ENCODE measurements at places on chromosomes 1 and 21. TPM values are rescaled to one million over a fixed set of nuclear protein-coding genes. Genes with fewer than 3 reads are reported as not detected.

DNA sequence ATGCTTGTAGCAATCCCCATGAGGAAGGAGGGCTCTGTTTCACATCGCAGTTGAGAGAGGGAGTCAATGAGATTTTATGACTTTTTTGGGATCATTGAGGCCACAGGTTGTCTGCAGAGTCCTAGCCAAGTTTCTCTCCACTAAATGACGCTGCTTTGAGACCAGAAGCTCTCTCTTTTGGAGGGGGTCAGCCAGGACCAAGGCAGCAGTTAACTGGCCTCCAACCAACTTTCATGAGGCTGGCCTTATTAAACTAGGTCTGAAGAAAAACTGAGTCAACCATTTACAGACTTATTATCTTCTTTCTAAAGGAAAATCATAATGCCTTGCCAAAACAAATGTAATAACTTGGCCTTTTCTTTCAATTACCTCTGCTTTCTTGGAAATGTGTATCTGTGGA is 8.6 kb downstream of the WLS start:
- DNase-seq, result no peak

Gene CYP4A22
- total RNA-seq, result 1.0 TPM

DNA sequence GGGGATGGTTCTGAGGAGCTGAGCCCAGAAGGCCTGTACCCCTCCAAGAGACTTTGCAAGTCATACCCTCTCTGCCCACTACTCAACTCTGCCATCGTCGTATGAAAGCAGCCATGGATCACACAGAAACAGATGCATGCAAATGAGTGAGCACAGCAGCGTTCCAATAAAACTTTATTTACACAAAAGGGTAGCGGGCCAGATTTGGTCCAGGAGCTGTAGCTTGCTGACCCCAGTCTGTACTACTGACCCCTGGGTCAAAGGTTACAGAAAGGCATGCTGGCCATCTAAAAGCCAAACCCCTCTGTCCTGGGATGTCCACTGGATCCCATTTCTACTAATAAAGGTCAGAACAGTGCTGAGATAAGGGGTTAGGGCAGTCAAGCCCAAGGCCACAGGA is 8.8 kb upstream of the AGTRAP start:
- DNase-seq, result no peak

DNA sequence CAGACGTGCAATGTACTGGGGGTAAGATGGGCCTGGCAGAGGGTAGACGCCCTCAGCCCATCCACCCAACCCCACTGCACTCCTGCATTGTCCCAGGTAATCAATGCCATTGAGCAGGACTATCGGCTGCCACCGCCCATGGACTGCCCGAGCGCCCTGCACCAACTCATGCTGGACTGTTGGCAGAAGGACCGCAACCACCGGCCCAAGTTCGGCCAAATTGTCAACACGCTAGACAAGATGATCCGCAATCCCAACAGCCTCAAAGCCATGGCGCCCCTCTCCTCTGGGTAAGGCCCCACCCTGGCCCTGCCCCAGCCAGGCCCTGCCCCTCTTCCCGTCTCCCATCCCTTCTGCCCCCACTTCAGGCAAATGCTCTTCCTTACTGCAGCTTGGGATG is 62.4 kb downstream of the LACTBL1 start:
- DNase-seq, result no peak

- DNase-seq, result no peak
Measured at GRCh38 chr21:34704119-34704518, 35.3 kb downstream of the CLIC6 start.

DNA sequence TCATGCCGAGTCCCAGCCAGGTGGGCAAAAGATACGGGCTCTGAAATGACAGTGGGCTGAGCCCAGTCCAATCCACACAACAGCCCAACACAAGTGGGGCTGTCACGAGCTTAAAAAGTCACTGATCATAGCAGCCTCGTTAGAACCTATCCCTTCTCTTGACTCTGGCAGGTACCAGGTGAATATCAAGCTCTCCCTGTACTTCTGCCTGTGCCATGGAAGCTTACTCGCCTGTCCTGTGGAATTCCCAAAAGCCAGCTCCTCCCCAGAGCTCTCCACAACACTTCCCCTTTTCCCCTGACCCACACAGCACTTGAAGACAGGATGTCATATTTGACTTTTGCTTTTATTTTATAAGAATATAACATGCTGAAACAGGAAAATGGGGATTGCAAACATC is 5.9 kb downstream of the RGS16 start:
- no peak for DNase-seq

Gene BATF3
- 48.9 TPM for total RNA-seq

Gene RAB42
- total RNA-seq, result 3.4 TPM

Gene PKP1
- 9.6 TPM for total RNA-seq

DNA sequence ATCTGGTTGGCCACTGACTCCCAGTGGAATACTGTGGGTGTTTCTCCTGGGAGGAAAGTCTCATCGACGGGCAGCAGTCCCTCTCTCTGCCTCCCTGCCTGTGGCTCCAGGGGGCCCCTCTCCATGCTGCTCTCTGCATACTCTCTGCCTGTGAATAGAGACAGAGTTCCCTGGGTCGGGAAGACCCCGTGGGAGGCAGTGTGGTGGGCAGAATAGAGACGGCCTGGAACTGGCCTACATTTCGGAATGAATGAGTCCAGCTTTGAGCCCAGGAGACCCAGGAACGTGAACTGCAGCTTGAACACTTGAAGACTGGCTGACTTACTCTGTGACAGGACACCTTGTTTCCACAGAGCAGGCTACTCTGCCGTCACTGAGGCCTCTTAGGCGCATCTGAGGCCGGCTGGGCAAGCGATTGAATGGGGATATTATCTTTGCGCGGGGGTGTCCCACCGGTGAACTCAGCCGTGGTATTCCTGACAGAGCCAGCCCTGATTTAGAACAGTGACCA is 64.0 kb downstream of the KIF21B start:
- DNase-seq, result no peak

DNA sequence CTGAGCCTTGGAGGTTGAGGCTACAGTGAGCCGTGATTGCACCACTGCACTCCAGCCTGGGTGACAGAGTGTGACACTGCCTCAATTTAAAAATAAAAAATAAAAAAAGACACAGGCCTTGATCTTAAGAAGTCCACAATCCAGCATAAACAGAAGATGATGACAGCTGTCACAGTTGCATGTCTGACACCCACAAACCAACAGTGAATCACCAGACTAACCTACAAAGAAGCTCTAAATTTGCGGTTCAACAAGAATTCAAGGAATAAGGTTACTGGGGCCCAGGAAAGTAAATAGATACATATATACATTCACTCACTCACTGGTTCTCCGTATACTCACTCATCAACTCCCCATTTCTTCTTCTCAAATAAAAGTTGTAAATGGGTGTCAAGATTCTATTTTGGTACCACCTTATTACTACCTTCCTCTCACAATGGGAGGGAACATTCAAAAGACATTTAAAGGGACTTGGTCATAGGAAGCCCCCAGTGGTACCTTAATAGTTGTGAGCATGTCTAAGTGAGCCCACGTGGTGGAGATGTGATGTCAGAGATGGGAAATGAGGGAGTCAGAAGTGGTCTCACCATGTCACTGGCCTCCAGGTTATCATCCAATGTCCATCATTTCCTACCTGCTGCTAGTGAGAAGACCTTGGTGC is 66.9 kb upstream of the PRDX6 start:
- no peak for DNase-seq

Gene SLC44A5
- 0.25 TPM for total RNA-seq

DNA sequence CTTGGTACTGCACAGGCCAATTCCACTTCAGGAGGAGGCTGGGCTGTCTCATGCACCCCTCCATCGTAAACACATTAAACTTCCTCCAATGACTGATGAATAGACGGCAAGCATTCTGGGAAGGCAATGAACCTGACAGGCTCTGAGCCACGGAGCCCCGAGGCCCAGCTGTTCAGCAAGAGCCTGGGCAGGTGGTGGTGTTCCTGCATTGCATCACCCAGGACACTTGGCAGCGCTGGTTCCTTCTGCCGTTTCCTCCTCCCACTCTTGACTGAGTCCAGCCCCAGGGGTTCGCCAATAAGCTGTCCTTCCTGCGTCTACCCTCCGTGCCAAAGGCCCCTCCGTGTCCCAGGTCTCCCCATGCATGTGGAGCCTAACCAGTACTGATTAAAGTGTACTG is 109.8 kb downstream of the JAK1 start:
- no peak for DNase-seq

GRCh38 chr1:26921126-26921539 is 410 bp upstream of the NUDC start:
- no peak for DNase-seq

- no peak for DNase-seq
Measured at GRCh38 chr21:39911286-39912199, 44.3 kb downstream of the PCP4 start.

DNA sequence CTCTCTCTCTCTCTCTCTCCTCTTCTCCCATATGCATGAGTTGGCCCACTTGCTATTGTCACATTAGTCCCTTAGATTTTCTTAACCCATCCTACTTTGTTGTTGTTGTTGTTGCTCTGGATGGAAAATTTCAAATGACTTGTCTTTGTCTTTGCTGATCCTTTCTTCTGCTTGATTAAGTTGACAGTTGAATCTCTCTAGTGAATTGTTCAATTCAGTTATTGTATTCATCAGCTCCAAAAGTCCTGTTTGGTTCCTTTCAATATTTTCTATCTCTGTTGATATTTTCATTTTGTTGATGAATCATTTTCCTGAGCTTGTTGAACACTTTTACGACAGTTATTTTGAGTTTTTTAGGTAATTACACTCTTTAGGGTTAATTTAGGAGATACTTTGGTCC is 18.8 kb upstream of the SLC35D1 start:
- no peak for DNase-seq
